ENCODE measurements at places on chromosomes 1 and 21.

DNA sequence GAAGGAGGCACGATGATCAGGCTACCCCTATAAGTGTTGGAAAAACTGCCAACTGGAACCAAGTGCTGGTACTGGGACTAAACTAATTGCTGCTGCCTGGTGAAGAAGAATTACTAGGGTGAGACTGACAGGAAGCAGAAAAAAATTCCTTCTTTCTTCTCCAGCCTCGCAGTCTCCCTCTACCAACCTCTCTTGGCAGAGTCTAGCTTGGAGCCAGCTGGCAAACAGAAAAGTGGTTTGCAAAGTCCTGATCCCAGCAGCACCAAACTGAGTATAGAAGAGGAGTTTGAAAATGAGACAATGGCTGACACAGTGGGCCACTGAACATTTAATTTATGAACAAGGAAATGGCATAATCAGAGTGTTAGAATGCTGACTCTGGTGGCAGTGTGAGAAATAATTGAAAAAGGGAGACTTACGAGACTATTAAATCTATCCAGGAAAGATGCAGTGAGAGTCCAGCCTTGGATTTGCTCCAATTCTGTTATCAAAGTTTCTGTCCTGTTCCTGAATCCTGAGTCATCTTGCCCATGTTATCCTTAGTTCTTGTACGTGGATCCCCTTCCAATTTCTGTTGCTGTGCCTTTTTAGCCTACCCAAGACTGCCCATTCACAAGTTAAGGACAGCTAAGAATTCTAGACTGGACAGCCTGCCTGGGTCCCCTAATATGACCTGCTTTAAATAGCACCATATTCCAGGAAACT, 23.7 kb upstream of the DISP1 start:
- no peak for DNase-seq

DNA sequence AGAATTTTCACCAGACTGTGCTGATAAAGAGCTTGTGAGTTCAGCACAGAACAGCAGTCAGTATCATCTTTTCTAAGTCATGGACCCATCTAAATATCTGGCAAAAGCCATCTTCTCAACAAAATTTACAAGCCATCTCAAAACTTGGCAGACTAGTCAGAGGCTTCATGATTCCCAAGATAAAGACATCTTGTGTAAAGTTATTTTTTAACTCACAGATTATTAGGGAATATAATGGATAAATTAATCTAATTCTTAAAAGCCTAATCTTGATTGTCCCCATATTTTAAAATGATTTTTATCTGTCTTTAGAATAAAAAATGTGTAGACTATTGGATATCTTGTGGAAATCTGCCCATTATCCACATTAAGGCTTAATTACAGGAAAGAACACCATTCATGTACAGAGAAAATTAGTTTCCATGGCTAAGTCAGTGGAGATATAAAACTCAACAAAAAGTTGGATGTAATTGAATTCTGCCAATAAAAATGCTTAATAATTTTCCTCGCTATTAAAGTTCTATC, 159.8 kb downstream of the ZP4 start:
- no peak for DNase-seq

DNA sequence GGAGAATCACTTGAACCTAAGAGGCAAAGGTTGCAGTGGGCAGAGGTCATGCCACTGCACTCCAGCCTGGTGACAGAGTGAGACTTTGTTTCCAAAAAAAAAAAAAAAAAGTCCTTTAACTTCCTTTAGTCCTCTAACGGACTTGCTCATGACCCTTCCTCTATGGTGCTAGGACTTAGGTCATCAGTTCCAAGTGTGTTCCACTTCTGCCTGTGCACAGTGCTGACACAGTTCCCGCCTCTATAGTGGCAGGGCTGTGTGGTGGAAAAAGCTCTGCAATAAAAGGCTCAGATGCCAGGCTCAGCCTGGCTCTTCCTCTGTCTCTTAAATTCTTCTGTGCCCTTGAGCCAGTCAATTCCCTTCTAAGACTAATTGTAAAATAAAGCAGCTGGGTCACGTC, 22.0 kb downstream of the CC2D1B start:
- no peak for DNase-seq

GRCh38 chr1:34762474-34763141, 3.1 kb downstream of the GJB4 start:
- DNase-seq: no peak

DNA sequence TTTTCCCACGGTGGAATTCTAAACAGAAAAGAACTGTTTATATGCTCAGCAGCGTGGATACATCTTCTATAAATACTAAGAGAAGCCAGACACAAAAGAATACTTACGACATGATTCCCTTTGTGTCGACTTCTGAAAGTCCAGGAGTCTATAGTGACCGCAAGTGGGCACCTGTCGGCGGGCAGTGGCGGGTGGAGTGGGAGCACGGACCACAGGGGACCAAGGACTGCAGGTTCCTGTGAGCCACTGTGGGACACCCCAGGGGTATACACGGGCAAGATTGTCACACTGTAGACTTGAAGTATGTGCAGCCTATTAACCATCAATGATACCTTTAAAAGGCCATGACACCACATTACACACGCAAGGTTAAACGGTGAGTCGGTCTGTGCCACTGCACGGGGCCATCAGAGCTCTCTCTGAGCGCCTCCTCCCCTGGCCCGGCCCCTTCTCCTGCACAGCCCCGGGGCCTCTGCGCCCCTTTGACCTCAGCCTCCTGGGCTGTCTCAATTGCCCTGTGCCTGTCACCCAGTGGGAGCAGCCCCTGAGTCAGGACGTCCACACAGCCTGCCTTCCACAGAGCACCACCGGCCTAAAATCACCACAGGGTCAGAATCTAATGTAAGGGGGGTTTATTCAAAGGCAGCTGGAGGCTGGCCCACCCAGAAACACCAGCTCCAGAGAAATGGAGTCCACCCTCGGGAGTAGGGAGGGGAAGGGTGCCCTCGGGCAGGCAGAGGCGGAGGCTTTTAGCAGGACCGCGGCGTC, 90.0 kb upstream of the COL6A1 start:
- no peak for DNase-seq

GRCh38 chr1:245361065-245361464, 206.3 kb downstream of the KIF26B start:
- DNase-seq: no peak

DNA sequence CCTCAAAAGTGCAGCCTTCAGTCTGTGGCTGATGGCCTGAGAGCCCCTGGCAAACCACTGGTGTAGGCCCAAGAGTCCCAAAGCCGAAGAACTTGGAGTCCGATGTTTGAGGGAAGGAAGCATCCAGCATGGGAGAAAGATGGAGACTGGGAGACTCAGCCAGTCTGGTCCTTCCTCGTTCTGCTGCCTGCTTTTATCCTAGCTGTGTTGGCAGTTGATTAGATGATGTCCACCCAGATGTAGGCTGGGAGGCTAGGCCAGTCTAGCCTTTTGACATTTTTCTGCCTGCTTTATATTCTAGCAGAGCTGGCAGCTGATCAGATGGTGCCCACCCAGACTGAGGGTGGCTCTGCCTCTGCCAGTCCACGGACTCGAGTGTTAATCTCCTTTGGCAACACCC, 1.1 kb upstream of the LYPD8 start:
- DNase-seq: no peak

DNA sequence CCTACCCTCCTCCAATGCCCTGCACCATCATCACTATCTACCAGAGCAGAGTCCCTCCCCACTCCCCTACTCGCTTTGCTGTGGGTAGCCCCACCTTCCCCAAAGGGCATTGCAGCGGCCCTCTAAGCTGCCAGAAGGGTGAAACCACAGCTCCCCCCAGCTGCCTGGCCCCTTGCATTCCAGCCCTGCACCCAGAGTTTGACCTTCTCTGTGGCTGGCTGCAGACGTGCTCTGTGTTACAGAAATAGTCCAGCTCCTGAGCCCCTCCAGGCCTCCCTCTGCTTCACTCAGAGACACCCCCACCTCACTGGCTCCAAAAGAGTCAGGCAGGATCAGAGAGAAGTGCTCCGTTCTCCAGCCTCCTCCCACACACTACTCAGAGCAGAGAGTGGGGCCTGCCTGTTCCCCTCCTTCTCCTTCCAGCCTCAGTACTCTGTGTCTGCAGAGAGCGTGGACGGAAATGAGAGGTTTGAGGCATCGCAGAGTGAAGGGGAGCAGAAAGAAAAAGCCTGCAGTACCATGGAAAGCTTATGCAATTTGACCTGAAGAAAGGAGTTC, 63.2 kb downstream of the PLEKHA6 start:
- no peak for DNase-seq

- DNase-seq: no peak
These were observed 609 bp downstream of the RWDD2B start for GRCh38 chr21:29018540-29018939.

GRCh38 chr1:181083842-181084605, 4.5 kb upstream of the IER5 start:
- no peak for DNase-seq

GRCh38 chr1:225360119-225360518, 67.7 kb downstream of the LBR start:
- DNase-seq: no peak

GRCh38 chr1:246215510-246215903, 291.6 kb downstream of the SMYD3 start:
- no peak for DNase-seq

- no peak for DNase-seq
These were observed 29.9 kb upstream of the CTBS start for GRCh38 chr1:84603941-84604830.

GRCh38 chr1:150021191-150021694, 10.7 kb upstream of the OTUD7B start:
- DNase-seq: no peak

DNA sequence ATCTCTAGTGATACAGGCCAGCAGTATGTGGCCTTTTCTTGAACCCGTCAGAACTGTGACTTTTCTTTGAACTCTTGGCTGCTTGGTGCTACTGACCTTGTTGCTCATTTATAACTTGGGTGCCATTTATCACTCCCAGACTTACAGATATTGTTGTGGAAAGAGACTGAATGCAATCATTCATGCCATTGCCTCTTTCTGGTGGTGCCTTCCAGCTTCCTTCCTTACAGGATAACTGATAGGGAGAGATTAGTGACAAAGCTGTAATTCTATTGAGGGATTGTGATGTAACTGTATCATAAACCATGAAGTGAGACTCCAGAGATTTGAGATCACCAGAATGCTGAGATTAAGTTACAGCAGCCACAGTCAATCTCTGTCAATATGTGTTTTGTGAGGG, 256.5 kb downstream of the USP25 start:
- no peak for DNase-seq

GRCh38 chr1:245084551-245084950, 70.2 kb upstream of the KIF26B start:
- DNase-seq: no peak

- DNase-seq: no peak
These were observed 1.0 kb downstream of the RNF220 start for GRCh38 chr1:44405798-44406736.

GRCh38 chr1:67952071-67952470, 98.4 kb downstream of the DIRAS3 start:
- no peak for DNase-seq

DNA sequence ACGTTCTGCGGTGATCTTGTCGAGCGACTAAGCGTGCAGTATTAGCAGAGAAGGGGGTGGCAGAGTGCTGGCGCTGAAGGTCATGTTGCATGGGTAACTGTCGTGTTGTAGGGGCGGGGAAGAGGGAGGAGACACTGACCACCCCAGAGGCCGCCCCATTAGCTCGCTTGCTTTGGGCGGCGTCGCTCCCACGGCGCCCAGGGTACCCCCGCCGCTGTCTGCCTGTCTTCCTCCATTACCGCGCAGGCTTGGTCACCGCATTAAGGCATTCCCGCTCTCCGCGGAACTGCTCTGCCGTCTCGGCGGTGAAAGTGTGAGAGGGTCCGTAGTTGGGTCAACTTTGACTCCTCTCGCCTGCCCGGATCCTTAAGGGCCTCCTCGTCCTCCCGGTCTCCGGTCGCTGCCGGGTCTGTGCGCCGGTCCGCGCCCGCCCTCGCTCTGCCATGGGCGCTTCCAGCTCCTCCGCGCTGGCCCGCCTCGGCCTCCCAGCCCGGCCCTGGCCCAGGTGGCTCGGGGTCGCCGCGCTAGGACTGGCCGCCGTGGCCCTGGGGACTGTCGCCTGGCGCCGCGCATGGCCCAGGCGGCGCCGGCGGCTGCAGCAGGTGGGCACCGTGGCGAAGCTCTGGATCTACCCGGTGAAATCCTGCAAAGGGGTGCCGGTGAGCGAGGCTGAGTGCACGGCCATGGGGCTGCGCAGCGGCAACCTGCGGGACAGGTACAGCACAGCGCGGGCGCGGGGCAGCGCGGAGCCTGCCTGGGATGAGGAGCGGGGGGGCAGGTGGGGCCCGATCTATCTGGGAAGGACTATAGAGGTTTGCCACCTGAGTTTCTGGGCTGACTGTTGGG, at the start of gene MTARC2:
Gene MTARC2 (plus strand): TSS at position 234 of the 846 bp plus-strand sequence. CDS start 210 bp downstream, at position 444.
- DNase-seq: no peak

DNA sequence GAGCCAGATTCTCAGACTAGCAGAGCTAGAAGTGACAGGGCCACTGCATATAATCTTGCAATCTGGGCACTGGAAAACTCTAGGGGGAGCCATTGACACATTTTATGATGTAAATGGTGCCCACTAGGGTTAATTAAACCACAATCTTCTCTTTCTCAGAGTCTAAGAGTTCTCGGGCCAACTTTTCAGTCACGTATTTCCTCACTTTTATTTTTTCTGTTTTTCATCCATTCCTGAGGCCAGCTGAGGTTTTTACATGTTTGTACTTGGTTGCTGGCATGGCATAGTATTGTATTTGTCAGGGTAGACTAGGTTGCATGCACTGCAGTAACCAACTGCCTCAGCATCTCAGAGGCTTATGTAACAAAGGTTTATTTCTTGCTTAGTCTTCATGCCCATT, 138.2 kb downstream of the ZNF326 start:
- DNase-seq: no peak

DNA sequence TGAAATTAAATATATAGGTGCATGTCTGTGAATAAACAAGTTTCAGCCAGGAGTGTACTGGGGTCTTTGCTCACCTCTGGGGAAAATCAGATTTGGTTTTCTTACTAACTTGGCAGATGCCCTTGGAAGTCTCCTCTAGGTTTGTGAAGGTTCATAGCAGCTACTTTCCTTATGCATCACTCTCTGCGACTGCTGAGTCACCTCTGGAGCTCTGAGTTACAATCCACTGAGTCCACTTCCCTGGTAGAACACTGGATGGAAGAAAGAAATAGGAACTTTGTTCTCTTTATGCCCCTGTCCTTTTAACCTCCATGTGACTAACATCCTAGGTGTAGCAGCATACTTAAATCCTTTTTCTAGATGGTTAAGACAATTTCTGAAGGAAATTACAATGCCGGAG, 4.4 kb upstream of the FASLG start:
- DNase-seq: no peak

GRCh38 chr1:204842892-204843291, 27.8 kb upstream of the NFASC start:
- no peak for DNase-seq

DNA sequence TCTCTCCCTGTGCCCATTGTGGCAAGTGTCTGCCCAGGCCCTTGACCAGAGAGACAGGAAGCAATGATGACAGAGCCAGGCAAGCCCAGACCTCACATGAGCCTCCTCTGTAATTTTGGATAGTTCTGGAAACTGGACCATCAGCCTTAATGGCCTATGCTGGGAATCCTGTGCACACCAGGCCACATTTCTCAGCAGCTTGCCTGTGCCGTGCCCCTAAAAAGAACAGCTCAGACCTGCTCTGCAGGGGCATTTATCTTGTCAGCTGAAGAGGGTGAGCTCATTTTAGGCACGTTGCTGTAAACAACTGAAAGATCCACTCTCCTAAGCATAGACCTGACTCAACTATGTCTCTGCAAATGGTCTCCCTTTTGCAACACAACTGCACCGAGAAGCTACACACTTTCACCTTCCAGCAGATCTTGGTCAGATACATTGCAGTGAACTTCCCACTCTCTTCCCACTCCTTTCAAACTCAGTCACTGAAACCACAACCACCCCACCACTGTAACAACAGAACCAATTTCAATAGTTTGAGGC, 53.5 kb upstream of the BACH1 start:
- no peak for DNase-seq
